Small intestine (tissue), 16 donors: ENCODE measurements at places on chromosomes 6 and 20. TPM values are rescaled to one million over a fixed set of nuclear protein-coding genes. Genes with fewer than 3 reads are reported as not detected.

Gene SLA2
- polyA plus RNA-seq: 3.8 TPM

Gene NEDD9
- polyA plus RNA-seq: 17.6 TPM

Gene PTK7
- polyA plus RNA-seq: 1.1 TPM

Gene PLA2G7
- polyA plus RNA-seq: 3.5 TPM

Gene PTGIS
- 15.1 TPM for polyA plus RNA-seq

Gene SRPK1
- polyA plus RNA-seq: 14.9 TPM

Gene BTN1A1
- not detected for polyA plus RNA-seq

Gene MOG
- polyA plus RNA-seq: 0.07 TPM

Gene MLN
- polyA plus RNA-seq: 136 TPM

Gene OPN5
- not detected for polyA plus RNA-seq

Gene PRRC2A
- 67.8 TPM for polyA plus RNA-seq

Gene MPC1
- 25.9 TPM for polyA plus RNA-seq

Gene LY6G6D
- polyA plus RNA-seq: not detected

Gene PRICKLE4
- polyA plus RNA-seq: 1.7 TPM

Gene ZNF391
- polyA plus RNA-seq: 1.2 TPM

Gene TP53TG5
- 0.84 TPM for polyA plus RNA-seq

Gene SOBP
- polyA plus RNA-seq: 1.6 TPM
